CD4-positive, alpha-beta T cell treated with Interleukin-6 at 100 ng/mL for 8 hours (primary cell): ENCODE measurements at places on chromosomes 4 and X.

DNA sequence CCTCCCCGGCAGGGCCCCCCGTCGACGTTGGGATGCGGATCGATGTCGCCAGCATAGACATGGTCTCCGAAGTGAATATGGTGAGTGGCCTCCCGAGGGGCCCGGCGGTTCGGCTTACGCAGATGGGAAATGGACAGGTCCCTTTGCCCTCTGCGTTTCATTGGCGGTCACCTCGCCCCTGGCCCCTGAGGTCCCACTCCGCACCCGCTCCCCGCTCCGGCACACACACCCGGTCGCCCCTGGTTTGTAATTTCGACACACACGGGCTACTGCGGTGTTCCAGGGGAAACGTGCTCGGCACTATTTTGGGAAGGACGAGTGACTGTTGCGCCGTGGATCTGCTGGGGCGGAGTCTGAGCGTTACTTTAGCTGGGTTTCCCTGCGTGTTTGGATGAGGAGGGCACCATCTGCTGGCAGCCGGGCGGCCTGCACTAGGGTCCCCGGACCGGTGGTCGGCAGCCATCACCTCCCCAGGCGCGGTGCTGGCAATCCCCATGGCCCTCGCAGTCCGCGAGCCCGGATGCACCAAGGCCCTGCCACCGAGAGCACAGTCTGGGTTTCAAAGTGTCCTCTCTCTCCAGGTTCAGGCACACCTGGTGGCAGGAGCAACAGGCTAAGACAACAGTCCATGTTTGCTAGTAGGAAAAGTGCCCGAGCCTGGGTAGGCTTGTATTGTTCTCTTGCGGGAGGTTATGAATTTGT is 1.2 kb downstream of the GABRB1 start:
- no peak for DNase-seq

DNA sequence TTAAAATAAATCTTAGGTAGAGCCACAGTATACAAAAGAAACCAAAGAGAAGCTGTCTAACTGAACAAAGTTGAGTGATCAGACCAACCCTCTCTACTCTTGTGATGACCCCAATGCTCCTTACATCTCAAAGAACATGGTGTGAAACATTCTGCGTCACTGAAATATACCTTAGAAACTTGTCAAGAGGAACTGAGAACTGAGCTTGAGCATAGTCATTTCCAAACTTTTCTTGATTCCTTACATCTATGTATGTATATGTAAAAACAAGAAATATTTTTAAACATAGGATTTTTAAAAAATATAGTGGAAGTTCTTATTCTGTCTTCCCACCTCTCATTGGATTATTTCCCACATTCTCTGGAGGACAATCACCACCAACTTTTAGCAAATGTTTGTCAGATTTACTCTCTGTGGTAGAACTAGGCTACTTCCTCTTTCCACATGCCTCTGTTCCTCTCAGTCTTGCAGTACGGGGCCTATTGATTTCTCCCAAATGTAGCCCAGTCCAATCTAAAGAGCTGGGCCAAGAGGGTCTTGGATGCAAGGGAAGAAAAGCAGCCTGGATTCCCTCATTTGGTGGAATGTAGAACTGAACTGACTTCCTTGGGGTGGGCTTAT is 98.2 kb upstream of the HHIP start:
- no peak for DNase-seq

DNA sequence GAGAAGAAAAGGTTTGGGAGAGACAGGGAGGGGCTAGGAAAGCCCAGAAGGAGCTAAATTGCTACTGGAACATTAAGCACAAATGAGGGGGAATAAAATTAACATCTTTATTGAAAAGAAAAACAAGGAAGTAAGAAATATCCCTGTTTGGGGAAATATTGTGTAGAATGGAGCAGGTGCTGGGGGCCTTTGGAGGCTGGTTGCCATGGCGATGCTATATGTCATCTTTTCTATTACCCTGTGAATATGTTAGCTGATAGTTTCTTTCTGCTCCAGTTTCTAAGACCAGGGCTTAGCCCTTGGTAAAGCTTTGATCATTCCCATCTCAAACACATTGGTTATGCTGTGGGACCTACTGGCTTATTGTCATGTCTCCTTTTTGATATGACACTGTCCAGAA is 28.7 kb downstream of the TMEM31 start:
- DNase-seq = no peak

GRCh38 chrX:45775468-45775867 is 574.8 kb upstream of the DIPK2B start:
- no peak for DNase-seq

DNA sequence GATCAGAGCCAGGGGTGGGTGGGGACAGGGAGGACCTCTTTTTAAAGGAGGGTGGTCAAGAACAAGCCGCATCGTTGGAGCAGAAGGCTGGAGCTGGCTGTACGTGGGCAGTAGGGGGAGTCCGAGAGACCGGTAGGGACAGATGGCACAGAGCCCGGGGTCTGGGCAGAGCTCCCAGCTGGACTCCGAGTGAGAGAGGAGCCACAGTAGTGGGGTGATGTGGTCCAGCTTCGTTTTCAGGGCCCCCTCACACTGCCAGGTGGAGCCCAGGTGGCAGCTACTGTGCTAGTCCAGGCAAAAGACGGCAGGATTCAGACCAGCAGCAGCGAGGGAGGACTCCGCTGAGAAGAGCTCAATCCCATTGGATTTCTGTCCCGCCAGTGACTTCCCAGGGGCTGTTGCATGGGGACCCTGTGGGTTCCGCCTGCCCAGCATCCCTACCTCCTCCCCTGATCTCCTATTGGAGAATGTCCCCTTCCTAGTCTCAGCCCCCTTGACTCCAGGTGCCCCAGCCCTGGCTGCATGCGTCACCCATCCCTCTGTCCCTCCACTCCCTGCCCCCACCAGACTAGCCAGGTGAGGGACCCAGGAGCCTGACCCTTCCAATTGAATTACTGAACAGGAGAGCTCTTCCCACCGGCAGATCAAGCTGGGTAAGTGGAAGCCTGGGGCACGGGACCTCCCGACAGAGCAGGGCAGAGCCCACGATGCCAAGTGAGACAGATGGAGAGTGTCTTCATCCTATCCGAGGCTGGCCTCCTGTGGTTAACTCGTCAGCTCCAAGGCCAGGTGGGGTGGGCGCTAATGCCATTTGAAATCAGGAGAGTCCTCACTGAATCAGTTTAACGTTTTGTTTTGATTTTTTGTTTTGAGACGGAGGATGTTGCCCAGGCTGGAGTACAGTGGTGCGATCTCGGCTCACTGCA is 2.9 kb downstream of the ARHGAP4 start:
- DNase-seq = no peak

DNA sequence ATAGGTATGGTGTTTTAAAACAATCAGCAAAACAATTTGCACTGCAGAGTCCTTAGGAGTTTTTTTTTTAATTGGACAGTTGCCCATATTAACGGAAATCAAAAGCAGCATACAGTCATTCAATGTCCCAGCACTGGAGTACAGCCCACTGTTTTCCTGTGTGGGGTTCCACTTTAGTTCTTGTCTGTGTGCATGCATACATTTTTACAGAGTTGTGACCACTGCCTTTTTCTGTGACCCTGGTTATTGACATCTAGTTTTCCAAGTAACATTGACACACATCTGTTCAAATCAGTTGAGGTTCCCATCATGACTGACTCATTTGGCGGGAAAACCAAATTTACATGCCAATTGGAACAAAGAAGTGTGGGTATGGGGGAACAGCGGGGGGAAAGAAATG is 83.3 kb downstream of the HPRT1 start:
- DNase-seq = no peak

- no peak for DNase-seq
Measured at GRCh38 chrX:10381193-10381592, 224.4 kb downstream of the CLCN4 start.

GRCh38 chr4:97892592-97893266 is 250.5 kb downstream of the STPG2 start:
- DNase-seq = no peak

- DNase-seq = no peak
Measured at GRCh38 chrX:49978176-49978575, 55.8 kb downstream of the CLCN5 start.

DNA sequence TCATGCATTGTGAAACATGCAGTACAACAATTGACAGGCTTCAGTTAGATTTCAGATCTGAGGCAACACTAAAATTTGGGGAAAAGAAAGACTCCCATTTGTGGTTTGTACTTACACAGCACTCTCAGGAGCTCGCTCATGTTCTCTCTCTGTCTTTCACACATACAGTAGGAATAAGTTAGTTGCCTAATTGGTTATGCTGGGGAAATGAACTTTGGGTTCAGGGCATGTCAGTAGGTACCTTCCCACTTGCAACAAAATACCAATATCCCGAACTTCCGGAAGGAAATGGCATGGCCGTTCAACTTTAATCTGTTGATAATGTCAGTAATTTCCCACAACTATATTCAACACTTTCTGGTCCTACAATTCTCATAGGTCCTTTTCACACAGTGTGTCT is 218.4 kb downstream of the RELL1 start:
- DNase-seq = no peak

DNA sequence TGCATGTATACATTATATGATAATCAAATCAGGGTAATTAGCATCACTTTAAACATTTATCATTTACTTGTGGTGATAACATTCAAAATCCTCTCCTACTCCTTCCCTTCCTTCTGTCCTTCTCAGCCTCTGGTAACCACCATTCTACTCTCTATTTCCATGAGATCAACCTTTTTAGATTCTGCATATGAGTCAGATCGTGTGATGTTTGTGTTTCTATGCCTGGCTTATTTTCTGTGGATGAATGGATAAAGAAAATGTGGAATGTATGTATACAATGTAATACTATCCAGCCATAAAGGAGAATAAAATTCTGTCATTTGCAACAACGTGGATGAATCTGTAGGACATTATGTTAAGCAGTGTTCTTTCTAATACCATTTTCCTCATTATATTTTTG is 123.9 kb downstream of the NAA11 start:
- no peak for DNase-seq

GRCh38 chr4:161721947-161722346 is 441.9 kb downstream of the FSTL5 start:
- DNase-seq = no peak

DNA sequence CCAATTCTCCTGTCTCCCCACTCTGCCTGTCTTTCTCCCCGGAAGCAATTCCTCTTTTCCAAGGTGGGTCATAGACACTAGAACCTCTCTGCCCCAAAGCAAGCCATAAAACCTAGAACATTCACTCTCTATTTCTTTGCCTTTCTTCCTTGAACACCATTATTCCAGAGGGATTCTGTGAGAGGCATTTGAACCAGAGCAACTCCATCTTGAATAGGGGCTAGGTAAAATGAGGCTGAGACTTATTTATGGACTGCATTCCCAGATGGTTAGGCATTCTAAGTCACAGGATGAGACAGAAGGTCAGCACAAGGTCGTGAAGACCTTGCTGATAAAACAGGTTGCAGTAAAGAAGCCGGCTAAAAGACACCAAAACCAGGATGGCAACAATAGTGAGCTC is 13.7 kb upstream of the GPAT3 start:
- DNase-seq = no peak

- DNase-seq = no peak
Measured at GRCh38 chr4:173094739-173095421, 73.7 kb upstream of the GALNT7 start.

DNA sequence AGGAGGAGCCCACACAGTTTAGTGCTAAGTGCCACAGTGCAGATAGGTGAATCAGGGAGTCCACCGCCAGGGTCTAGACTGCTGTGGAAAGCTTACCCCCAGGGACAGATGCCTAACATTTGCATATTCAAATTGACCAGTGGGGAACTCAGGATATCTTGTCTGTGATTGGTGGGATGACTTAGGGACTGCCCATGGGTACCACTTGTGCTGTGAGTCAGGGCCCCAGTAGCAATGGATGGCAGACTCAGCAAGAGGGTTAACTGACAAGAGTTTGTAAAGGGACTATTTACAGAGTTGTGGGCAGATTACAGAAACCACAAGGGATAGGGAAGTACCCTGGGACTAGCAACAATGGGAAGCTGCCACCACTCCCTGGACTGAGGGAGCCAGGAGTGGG is 282.1 kb downstream of the BCOR start:
- no peak for DNase-seq

DNA sequence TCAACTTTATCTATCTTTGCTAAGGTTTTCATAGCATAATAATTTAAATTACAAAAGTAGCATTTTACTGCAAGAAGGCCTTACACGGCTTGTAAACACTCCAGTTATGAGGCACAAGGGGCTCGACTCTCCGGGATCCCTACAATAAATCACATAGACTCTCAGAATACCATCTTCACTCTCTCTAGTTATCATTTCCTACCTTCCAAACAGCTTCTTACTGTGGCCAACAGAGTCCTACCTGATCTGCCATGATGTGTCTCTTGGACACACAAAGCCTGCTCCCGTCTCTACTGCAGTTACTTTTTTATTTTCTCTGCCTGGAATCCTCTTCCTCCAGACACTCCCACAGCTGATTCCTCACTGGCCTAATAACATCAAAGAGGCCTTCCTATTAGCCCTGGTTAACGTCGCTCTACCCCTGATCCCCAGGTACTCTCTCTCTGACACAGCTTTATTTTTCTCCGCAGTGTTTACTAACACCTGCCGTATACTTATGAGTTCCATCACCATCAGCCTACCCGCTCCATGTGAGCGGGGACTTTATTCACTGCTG is 559.6 kb upstream of the DIPK2B start:
- DNase-seq = no peak

GRCh38 chr4:26787461-26788340 is 72.9 kb upstream of the STIM2 start:
- no peak for DNase-seq

- no peak for DNase-seq
Measured at GRCh38 chr4:106367072-106367471, 1.5 kb downstream of the GIMD1 start.

DNA sequence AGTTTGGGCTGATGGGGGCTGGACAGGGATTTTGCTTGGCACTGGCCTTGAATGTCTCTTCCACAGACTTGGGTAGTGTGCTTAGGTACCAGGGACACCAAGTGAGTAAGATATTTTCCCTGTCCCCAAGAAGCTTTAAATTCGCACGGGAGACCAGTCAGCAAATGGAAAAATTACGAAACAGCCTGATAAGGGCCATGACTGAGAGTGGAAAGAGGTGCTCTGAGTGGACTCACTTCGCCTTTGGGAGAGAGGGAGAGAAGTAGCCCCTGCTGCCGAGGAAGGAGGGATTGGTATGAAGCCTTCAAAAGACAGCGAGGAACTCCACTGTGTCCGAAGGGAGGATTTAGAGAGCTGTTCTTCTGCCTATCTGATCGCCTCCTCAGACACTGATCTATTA is 2.6 kb downstream of the LSM6 start:
- no peak for DNase-seq

DNA sequence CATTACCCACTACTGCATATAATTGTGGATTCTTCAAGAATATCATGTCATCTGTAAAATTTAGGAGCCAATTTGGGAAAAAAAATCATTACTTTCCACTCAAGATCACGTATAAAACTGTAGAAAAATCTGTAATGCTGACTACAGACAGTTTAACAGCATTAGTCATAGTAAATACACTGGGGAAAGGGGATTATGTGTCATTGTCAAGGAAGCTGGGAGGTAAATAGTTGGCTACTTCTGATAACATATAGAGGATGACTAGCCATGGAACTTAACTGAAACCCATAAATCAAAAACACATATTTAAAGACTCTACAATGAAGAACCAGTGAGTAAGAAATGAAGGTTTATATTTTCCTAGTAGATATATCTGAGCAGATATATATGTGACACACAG is 1666.4 kb upstream of the IGFBP7 start:
- no peak for DNase-seq
